ENCODE measurements at places on chromosomes 11 and 22.

DNA sequence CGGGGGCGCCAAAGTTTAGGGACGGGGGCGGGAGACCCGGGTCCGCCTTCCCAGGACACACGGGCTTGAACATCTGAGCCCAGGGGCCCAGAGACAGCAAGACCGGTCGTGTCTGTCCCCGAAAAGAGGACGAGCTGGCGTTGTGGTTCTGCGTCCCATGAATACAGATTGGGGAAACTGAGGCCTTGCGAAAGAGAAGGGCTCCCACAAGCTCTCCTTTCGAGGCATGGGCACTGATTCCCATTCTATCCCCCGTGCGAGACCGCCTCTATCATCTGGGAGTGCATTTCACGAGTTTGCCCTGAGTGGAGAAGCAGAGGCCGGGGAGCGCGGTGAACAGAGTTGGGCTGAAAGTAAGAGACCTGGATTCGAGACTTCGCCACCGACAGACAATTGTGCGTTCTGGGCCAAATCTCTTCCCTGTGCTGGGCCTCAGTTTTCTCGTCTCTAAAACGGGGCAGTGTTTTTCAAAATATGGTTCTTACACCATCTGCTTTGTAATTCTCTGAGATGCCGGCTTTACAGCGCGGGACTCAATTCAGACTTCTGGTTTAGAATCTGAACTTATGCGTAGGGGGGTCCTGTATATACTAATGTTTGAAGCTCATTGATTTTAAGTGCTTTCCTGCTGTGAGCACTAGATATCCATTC lies 471 bp downstream of the RNF185 start:
- no peak for DNase-seq

DNA sequence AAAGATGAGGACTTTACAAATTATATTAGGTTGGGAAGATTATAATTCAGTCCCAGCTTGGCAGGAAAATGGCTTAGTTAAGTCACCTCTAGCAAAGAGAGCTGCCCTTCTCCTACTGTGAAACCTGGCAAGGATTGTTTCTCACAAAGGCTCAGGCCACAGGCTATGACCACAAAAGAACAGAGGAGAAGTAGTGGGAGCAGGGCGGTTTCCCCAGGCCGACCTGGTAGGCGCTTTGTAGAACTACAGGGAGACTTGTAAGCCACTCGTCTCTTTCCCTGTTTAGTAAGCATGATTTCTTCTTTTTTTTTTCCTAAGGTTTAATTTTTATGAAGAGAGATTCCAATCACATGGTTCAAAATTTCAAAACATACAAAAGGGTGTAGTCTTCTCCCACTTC lies 4.6 kb downstream of the SNAP29 start:
- DNase-seq, result no peak

DNA sequence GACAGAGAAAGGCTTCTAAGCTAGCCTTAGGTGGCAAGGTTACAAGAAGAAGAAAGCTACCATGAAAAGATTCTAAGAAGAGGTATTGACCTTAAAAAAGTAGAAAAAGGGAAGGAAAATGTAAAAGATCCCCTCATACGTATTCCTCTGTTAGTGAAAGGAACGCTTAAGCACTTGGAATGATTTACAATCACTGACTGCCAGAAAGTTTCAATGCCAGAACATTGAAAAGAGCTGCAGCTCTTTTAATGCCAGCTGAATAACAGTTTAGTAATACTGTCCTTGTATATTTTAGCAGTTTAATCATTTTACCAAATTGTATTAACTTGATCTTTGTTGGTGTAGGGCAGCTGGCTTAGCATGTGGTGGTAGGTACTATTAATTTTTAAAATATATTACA lies 650.7 kb downstream of the FAM181B start:
- DNase-seq, result no peak

- DNase-seq, result no peak
These were observed 397.0 kb downstream of the METTL15 start for GRCh38 chr11:28505232-28505631.

GRCh38 chr11:30414244-30414643 lies 91.3 kb downstream of the ARL14EP start:
- no peak for DNase-seq

DNA sequence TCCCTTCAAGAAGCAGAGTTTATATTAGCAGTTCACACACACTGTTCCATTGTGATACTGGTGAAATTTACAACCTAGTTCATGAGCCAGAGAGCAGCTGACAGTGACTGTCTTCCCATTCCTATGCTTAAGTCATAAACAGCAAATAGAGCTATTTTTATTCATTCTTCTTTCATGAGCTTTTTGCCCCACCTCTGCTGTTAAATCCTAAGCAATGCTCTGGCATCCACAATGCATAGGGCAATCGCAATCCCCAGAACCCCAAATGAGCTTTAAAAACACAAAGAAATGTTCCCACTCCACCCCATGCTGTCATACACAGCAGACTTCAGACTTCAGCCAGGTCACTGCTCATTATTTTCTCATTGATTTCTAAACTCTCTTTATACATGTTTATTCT lies 307.5 kb downstream of the ETS1 start:
- DNase-seq, result no peak

GRCh38 chr22:30927806-30928205 lies 40.8 kb downstream of the MORC2 start:
- DNase-seq, result no peak

GRCh38 chr11:12232817-12233601 lies 122.6 kb downstream of the MICAL2 start:
- DNase-seq, result no peak
